Activated T-helper 1 cell treated with anti-CD3 and anti-CD28 coated beads, Interleukin-2, amount 50 U/mL, for 16 hours (primary cell): ENCODE measurements at places on chromosomes 2 and 18.

GRCh38 chr2:52964916-52965530, 802.6 kb upstream of the CHAC2 start:
- DNase-seq: no peak

DNA sequence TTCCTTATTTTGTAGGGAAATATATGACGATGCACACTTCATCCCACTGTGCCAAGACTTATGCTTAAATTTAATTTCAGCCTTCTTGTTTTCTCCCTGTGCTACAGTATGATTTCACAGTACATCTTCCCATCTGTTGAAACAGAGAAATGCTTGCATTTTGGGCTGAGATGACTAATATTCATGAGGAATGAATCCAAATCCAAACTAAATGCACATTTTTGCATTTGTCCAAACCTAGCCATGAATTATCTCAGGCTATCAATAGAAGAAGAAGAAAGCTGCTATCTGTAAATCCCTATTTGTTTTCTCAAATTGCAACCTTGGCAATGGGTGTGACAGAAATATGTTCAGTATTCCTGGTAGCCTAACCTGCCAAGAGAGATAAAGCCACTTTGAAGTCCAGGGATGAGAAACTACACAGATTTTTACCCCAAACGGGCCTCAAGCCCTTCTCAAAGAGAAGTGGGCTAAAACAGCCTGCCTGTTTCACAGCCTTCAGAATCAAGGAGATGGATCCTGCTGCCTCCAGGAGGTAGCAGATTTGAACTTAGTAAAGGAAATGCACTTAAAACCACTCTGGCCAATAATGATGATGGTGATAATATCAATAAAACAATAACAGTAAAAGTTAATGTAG, 306.9 kb upstream of the NT5C1B start:
- DNase-seq: no peak

DNA sequence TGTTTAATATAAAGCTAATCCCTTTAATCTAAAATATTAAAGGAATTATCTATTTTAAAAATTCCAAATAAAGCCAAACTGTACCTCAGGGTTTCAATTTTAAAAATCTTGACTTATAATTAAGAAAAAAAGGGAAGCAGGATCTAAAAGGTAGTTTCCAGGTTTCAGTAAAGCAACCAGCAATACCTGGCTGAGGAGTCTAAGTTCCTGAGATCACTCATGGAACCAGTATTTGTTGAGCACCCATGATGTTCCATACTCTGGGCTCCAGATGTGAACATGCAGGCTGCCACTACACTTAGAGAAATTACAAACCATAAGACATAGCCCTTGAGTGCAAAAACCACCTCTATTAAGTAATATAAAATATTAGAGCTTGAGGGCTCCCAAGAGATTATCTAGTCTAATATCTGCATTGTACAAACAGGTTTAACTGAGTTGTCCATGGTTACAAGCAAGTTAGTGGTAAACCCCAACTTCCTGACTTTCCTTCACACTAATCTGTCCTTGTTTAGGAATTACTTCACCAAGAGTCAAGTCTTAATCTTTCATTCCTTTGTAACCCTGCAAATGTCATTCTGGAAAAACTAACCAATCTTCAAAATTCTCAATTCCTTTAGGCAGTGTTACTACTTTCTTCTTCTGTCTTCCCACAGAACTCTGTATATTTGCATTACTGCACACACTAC, 49.2 kb downstream of the CLASP1 start:
- no peak for DNase-seq

GRCh38 chr18:23210526-23210925, 75.2 kb downstream of the CABLES1 start:
- no peak for DNase-seq
